ENCODE measurements at places on chromosomes 6 and 20.

DNA sequence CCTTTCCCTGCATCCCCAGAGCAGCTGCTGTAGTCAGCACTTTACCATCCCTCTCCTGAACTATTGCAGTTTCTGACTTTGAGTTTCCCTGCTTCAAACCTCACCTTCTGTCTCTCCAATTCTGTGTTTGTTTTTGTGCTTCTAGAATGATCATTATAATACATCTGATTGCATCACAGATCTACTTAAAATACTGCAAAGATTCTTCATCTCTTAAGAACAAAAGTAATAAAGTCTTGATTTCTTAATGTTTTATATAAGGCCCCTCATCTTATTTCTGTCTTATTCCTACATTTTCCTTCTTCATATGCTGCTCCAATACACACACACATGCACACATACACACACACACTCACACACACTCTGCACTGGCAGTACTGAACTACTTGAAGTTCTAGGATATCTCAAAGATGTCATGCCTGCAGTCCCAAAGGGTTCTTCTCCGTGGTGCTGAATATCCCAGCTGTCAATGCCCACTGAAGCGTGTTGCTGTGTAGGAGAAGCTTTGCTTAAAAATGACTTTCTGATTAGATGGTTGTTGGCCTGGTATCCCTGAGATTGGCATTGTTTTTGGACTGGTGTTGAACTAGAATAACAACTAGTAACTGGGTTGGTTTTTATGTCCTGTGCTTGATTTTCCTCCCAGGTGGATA, 97.2 kb downstream of the MAP3K4 start:
- DNase-seq, result no peak

DNA sequence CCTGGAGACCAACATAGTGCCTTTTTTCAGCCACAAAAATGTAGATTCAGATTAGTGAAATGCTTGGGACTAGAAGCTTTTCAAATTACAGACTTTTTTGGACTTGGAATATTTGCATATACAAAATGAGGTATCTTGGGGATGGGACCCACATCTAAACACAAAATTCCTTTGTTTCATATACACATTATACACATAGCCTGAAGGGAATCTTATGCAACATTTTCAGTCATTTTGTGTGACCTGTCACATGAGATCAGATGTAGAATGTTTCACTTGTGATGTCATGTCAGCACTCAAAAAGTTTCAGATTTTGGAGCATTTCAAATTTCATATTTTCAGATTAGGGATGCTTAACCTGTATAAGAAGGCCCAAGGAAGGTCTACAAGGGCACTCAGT, 44.5 kb upstream of the ALDH8A1 start:
- no peak for DNase-seq

DNA sequence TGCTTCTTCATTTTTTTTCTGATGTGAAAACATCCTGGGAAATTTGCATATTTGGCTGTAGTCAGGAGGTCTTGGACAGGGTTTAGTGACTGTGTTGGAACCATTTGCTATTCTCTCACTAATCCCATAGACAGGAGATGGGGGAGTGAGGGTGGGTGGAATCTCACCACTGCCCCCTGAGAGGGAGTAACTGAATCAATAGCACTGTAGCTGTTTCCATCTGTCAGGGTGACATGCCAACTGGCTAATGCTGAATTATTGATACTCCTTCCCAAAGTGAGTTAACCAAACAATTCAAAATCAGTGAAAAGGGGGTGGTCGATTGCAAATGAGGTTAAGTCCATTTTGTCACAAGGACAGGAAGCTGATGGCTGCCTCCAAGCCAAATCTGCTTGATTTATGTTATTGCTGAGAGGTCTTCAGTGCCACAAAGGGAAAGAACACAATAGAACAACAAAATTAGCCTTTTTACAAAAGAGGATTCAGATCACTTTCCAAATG, 55.1 kb upstream of the B3GAT2 start:
- DNase-seq, result no peak

GRCh38 chr6:75281653-75282052, 2.9 kb downstream of the TMEM30A start:
- no peak for DNase-seq

GRCh38 chr20:35901678-35902544, 52.4 kb downstream of the SCAND1 start:
- DNase-seq, result no peak
